ENCODE measurements at places on chromosomes 3 and 15.

- no peak for DNase-seq
These were observed 50.6 kb upstream of the AKAP13 start for GRCh38 chr15:85329561-85330422.

DNA sequence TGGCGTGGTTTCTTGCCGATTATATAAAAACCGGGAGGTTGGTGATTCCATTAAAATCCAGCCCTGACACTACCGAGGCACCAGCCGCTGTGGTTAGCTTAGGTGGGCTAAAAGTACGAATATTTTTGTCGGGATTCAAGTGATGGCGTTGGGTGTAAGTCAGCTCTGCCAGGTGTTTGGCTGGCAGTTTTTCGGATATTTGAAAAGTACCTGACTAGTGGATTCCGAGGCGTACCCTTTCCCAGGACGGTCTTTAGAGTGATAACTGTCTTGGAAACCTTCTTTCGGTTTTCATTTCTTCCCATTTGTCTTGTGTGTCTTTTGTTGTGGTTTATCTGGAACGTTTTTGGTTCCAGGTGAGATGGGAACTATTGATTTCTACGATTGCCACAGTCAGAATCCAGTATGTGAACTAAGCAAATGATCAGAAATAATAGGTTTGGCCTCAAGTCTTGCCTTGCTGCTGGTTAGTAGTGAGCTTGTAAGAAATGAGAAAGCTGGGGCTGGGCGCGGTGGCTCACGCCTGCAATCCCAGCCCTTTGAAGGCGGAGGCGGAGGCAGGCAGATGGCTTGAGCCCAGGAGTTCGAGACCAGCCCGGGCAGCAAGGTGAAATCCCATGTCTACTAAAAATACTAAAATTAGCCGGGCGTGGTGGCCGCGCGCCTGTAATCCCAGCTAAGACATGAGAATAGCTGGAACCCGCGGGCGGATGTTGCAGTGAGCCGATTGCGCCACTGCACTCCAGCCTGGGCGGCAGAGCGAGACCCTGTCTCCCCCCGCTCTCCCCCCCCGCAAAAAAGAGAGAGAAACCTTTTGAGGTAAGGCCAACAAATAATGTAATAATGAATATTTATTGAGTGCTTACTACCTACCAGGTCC is 1.4 kb downstream of the FYTTD1 start:
- DNase-seq: no peak

DNA sequence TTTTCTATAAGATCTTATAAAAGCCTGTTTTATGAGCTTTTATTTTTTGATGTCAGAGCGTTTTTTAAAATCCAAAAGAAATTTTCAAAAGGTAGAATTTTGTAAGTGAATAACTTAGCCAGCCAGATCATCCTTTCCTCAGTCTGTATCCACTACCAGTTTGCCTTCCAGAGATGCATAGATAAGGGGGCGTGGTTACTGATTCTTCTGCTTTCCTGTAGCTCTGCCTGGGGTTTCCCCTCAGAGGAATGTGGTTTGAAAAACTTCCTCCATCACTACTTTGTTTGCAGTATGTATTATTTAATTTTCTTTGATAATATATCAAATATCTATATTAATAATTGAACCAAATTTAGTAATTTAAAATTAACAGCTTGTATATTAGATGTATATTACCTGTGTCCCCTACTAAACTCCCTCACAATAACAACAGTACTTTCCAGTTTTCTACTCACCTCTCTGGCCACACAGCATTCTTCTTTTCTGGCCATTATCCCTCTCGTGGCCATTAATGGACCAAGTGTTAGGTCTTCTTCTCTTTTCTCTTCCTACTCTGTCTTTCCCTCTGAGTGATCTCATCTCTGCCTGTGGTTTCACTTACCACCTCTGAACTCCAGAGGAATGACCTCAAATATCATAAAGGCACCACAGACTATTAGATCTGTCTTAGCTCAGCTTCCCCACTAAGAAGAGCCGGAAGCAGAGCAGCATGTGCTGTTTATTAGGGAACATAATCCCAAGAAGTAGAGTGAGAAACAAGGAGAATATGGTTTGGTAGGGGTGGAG is 239.7 kb downstream of the UBE2E2 start:
- no peak for DNase-seq

DNA sequence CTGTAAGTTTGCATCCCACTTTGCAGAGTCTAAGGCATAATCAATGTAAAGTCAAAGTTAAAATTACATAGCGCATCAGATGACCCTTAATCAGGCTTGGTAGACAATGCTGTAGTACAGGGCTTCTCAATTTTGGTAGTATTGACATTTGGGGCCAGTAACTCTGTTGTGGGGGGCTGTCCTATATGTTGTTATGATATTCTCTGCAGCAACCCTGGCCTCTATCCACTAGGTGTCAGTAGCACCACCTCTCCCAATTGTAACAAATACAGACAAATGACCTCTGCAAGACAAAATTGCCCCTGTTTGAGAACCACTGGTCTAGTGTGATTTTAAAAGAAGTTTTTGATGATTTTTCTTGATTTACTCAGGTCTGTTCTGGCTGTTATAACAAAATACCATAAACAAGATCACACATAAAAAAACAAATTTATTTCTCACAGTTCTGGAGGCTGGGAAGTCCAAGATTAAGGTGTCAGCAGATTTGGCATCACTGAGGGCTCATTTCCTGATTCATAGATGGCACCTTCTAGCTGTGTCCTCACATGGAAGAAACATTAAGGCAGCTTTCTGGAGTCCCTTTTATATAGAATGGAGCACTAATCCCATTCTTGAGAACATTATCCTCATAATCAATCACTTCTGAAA is 37.6 kb upstream of the SLC9A9 start:
- no peak for DNase-seq

- no peak for DNase-seq
These were observed 137.1 kb upstream of the PRR20G start for GRCh38 chr3:127424766-127425504.

DNA sequence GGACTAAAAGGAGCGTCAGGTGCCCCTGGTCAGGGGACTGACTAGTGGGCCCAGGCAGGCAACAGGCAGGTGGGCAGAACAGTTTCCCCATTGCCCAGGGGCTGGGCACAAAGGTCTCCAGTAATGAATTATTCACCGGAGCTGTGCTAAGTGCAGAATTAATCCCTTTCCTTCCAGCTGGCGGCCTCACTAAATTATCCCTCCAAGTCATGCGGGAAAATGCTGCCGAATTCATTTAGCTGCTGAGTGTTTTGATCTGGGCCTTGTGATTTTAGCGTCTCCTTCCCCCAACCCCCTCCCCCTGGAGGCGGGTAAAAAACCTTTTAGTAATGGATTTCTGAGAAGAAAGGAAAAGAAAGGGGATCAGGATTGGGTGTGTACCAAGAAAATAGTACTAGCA is 47.2 kb downstream of the CCDC33 start:
- no peak for DNase-seq

GRCh38 chr3:38120693-38121450 is 16.1 kb downstream of the ACAA1 start:
- DNase-seq: no peak

GRCh38 chr3:78645628-78646310 is 1122.0 kb downstream of the ROBO1 start:
- DNase-seq: no peak

GRCh38 chr15:71374607-71375352 is 259.5 kb downstream of the THSD4 start:
- no peak for DNase-seq

GRCh38 chr15:66007663-66008262 is 138.5 kb downstream of the RAB11A start:
- no peak for DNase-seq

DNA sequence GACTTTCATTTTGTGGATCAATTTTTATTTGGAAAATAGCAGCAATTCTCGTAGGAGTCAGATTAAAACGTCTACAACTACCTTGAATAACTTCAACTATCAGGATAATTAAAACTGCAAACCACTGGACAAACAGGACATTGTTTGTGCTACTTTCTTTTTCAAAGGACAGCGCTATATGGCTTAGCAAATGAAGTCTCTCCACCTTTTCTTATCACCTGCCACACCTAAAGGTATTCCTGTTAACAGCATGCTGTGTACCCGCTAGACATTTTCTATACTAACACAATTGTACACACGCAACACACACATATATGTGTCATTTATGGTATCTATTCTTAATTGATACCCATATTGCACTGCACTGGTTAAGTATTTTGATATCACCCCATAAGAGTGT is 19.2 kb downstream of the MNS1 start:
- DNase-seq: no peak

- no peak for DNase-seq
These were observed 3.1 kb upstream of the DLL4 start for GRCh38 chr15:40925863-40926658.

DNA sequence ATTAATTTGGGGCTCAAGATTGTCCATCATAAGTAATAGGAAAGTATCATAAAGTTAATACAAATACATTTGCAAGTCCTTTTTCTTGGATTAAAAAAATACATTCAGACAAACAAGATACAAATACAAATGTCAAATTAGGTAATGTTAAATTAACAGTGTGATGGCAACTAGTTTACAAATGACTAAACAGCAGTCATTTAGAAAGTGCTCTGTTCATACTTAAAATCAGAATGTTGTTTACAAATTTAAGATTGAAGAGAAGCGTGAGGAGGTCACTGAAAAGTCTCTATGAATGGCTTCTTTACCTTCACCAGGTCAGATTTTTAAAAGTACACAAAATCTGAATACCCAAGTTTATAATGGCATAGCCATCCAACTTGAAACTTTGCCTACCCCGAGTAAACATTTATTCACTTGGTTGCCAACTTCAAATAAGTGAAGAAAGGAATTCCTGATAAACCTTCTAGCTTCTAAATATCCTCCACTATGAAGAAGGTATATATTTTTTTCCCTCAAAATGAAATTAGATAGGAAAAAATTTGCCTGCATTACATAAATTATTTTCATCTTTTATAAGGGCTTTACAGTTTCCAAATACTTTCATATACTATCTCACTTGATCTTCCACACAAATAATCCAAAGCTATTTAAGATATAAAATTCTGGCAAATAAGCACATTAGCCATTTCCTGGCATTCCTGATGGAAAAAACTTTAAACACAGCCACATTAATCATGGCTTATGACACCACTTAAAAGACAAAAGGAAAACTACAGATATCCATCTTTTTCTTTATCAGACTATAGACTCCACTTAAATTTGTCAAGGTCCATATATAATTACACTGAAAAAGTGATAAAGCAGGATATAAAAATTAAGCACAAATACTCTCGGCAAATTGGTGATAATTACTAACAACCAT is 11.5 kb upstream of the NEK10 start:
- no peak for DNase-seq

- no peak for DNase-seq
These were observed 353.4 kb downstream of the FEZF2 start for GRCh38 chr3:62019906-62020305.

- no peak for DNase-seq
These were observed 882 bp downstream of the GXYLT2 start for GRCh38 chr3:72888546-72889309.

DNA sequence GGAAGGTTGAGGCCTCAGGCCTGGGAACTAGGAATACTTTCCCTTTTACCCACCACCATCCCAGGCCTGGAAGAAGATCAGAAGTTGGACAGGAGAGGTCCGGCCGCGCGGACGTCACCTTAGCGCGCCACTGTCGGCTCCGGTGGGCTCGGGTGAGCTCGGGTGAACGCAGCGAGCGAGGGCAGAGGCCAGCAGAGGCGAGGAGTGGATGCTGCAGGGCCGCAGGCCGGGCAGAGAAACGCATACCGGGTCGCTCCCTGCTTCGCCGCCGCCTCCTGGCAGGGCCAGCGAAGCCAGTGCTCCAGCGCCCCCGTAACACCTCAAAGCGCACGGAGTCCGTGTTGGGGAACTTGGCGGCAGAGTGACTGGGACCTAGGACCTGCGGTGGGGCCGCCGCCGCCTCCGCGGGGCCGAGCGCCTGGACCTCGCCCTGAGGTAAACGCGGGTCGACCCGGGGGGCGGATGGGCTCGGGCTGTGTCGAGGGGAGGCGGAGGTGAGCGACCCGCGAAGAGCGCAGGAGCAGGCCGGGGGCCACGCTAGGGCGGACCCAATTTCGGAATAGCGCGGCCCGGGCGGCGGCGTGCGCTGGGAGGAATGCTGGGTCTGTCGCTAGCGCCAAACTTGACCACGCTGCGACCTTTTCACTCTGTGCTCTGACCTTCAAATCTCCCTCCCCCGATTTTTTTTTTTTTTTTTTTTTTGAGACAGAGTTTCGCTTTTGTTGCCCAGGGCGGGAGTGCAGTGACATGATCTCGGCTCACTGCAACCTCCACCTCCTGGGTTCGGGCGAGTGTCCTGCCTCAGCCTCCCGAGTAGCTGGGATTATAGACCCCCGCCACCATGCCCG is 1.6 kb downstream of the CYP11A1 start:
- DNase-seq: no peak

DNA sequence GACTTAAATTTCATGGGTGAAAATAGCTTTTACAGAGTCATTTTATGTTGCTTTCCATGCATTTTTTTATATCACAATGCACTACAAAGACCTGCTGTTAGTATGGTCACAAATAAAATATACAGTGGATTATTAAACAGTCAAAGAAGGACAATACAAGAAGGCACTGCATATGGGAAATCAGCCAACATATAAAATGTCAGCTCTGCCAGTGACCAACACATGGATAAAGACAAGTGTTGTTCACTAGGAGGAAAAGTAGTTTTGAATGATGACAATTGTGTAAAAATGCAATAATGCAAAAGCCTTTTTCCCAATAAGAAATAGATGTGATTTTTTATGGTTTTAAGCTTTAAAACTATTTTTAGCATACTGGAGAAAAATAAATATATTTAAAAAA is 425.3 kb upstream of the CBLB start:
- DNase-seq: no peak

- DNase-seq: no peak
These were observed at the start of gene P3H2 for GRCh38 chr3:190120269-190121060. Gene P3H2, minus strand, starts transcription at chr3:190120897. Its CDS starts 166 bp downstream, at chr3:190120731.

GRCh38 chr3:194574639-194575483 is 58.4 kb downstream of the TMEM44 start:
- no peak for DNase-seq

DNA sequence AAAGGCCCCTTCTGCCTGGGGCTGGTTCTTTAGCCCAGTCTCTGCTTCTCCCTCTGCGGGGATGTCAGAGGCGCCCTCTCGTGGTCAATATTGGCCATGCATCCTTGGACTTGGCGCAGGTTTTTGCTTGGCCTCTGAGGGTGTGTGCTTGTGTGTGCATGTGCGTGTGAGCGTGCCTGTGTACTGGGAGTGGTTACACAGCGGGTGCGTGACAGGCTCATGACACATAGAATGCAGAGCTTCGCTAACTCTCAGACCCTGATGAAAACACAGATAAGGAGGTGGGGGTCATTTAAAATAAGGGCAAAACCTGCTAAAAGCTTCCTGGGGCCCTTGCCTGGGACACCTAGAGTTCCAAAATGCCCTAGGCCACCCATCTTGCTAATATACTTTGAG is 160.9 kb downstream of the SMAD6 start:
- DNase-seq: no peak

DNA sequence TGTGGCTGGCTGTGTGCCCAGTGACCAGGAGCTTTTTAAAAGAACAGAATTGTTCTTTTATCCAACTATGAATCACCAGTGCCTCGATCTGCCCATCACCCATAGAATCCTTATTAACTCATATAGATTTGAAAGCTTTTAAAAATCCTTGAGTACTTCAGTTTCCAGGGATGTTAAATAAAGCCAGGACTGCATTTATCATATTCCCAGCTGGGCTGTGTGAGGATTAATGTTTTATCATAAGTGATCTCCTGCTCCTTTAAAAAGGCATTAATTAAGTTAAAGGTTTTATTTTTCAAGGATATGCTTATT is 234.0 kb downstream of the MYRIP start:
- DNase-seq: no peak

- no peak for DNase-seq
These were observed 10.9 kb downstream of the ITIH3 start for GRCh38 chr3:52805270-52806039.

GRCh38 chr3:154177406-154177805 is 56.2 kb downstream of the ARHGEF26 start:
- DNase-seq: no peak

- DNase-seq: no peak
These were observed 17.4 kb upstream of the TRMT10C start for GRCh38 chr3:101544161-101544850.

All from esophagus squamous epithelium (tissue), 5 donors.